ENCODE measurements at places on chromosomes 12 and 14.

- DNase-seq: no peak
Observed at GRCh38 chr14:49924852-49925251, 32.0 kb downstream of the ARF6 start.

DNA sequence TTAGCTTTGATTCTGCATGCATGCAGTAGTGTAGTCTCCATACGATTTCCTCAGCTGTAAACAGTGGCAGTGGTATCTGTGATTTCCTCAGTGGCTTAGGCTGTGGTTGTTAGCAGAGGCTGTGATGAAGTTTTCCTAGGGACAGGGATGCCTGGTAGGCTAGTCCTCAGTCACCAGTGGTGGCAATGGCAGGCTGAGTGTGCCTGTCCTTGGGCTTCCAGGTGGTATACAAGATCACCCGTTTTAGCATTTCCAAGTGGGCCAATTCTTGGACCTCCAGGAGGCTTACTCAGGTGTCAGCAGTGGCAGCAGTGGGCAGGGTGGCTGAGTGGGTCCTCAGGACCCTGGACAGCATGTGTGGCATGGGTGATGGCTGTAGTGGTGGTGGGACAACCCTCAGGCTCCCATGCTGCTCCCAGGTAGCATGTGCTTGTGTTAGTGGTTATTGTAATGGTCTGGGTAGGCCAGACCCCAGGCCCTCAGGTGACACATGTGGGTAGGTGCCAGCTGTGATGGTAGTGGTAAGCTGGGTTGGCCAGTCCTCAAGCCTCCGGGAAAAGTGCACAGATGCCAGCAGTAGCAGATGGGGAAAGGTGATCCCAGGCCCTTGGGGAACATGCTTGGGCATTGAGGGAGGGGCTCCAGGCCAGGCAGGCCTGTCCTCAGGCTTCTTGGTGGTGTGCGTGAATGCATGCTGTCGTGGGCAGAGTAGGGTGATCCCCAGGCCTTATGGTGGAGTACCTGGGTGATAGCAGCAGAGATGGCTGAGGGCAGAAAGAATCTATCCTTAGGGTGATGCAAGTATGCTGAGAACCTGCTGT lies 146.5 kb downstream of the PAPOLA start:
- DNase-seq: no peak

GRCh38 chr14:104451474-104451873 lies 128.1 kb upstream of the C14orf180 start:
- no peak for DNase-seq

- no peak for DNase-seq
Observed at GRCh38 chr12:59629890-59630289, 34.1 kb downstream of the SLC16A7 start.

GRCh38 chr12:93502802-93503623 lies 35.7 kb downstream of the MRPL42 start:
- DNase-seq: peak; percentile 76

Data from CD4-positive, alpha-beta T cell treated with Interleukin-15 for 4 hours (primary cell).